ENCODE measurements at places on chromosomes 2 and 18. TPM values are rescaled to one million over a fixed set of nuclear protein-coding genes. Genes with fewer than 3 reads are reported as not detected.

Gene DUSP19
- total RNA-seq: 0.92 TPM

Gene MAB21L4
- not detected for total RNA-seq

Gene B3GNT7
- not detected for total RNA-seq

Gene MALT1
- 57.0 TPM for total RNA-seq

GRCh38 chr2:50783111-50783510 is 248.8 kb downstream of the NRXN1 start:
- DNase-seq: no peak

DNA sequence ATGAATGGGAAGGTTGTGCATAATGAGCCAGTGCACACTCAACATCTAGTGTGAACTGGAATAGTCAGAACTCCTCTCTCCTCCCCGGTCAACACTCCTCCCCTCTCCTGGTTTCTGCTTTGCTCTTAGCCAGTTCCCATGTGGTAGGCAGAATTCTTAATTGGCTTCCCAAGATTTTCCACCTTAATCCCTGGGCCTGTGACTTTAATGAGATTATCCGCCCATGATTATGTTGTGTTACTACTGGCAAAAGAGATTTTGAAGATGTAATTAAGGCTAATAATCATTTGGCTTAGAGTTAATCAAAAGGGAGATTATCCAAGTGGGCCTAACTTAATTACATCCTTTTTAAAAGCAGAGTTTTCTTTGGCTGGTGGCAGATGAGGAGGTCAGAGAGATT is 34.2 kb upstream of the REV1 start:
- no peak for DNase-seq

DNA sequence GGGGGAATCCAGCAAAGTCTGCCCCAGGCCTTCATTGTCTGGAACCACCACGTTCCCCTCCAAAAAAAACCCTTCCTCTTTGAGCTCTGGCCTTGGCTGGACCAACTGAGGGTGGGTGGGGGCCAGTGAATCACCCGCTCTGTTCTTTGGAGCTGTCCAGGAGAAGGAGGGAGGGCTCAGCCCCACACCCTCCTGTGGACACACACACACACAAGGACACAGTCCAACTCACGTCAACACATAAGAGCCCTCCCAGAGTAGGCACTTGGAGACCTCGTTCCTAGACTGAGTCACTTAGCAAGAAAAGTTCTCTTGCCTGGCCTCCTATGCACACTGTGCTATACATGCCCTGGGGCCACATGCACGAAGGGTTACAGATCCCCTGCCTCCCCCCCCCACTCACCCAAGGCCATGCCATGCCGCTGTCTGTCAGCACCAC is 1.2 kb upstream of the TNS1 start:
- no peak for DNase-seq

DNA sequence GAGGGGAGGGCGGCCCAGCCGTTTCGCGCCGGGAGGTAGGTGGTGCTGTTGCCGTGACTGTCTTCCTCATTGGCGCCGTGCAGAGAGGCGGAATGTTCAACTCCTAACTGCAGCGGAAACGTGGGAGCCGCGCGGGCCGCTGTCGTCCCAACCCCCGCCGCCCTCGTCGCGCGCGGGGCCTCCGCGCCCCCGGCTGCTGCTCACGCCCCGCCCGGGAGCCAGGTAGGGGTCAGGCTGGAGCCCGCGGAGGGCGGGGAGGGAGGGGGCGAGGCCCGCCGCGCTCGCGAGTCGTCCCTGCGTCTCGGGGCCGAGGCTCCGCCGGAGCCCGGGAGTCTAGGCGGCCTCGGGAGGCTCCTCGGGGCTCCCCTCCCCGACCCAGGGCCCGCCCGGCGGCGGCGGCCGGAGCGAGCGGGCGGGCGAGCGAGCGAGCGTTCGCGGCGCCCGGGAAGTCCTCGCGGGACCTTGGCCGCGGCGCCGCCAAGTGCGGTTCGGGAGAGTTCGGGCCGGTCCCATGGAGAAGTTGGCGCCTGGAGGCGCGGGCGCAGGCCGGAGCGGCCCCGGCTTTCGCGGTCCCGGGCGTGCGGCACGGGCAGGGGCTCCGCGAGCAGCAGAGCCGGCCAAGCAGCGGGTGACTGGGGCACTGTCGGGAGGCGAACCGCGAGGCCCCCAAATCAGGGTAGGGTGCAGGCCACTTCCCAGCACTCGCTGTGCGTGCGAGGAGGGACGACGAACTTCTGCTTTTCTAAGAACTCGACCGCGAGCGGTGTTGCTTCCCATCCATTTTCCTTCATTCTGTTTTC is at the start of gene MAP3K20:
MAP3K20 (plus strand) TSS at position 66 of the 800 bp plus-strand sequence. CDS start 15,186 bp downstream, outside the sequence.
- DNase-seq: peak; percentile 65

- no peak for DNase-seq
These were observed 601.9 kb downstream of the CNTNAP5 start for GRCh38 chr2:124626993-124627392.

DNA sequence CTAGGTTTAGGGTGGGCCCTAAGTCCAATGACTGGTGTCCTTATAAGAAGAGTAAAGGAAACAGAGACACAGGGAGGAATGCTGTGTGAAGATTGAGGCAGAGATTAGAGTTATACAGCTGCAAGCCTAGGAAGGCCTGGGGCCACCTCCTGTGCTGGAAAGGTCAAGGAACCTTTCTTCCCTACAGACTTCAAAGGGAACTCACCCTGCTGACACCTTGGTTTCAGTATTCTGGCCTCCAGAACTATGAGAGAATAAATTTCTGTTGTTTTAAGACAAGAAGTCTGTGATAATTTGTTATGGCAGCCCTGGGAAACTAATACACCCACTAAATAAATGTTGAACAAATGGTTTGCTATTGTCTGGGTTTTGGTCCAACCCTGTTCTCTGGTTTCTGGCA is 102.3 kb upstream of the NEUROD1 start:
- no peak for DNase-seq
